ENCODE measurements at places on chromosomes 4 and X. TPM values are rescaled to one million over a fixed set of nuclear protein-coding genes. Genes with fewer than 3 reads are reported as not detected.

The SPANXN4 gene
- not detected for polyA plus RNA-seq

The GLRA3 gene
- polyA plus RNA-seq = 0.12 TPM

The ATP10D gene
- polyA plus RNA-seq = 45.3 TPM

The XAGE3 gene
- not detected for polyA plus RNA-seq

The ADH1B gene
- 1,187 TPM for polyA plus RNA-seq

DNA sequence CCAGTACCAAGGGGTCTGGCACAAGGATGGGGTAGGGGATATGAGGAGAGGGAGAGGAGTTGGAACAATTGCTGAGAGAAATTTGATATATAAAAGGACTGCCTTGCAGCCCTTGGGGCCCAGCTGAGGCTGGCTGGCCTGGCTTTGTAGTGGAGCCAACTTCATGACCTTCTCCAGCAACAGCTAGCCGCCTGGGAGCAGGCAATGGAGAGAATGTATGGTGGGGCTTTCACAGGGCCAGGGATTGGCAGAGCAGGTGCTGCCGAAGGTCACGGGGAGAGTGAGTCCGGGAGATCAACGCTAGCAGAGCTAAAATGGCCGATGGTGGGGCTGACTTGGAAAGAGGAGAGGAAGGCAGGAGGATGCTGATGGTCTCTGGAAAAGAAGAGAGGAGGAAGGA lies 120.4 kb upstream of the SMIM10 start:
- no peak for DNase-seq

- DNase-seq = no peak
Observed at GRCh38 chr4:16270454-16271328, 44.4 kb upstream of the TAPT1 start.

GRCh38 chr4:72442715-72443114 lies 126.3 kb downstream of the ADAMTS3 start:
- no peak for DNase-seq

GRCh38 chr4:41935652-41936021 lies 408 bp downstream of the TMEM33 start:
- no peak for DNase-seq

DNA sequence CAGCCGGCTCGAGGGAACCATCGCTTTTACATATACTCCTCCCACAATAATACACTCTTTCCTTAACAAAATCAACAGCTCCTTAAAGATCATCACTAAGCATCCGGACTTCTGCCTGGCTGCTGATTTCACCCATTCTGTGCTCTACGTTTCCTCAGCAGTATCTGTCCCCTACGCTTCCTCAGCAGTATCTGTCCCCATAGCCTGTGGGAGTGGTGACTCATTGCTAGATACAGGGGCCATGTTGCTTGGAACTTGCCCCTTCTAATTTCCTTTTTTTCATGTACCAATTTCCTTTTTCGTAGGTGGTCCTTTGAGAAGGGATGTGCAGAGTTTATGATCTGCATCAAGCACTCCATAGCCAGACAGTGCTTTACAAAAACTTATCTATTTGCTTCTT lies 18.6 kb downstream of the MAP3K15 start:
- DNase-seq = no peak

GRCh38 chrX:124863303-124863702 lies 456.4 kb upstream of the TEX13C start:
- no peak for DNase-seq

GRCh38 chr4:124541652-124542420 lies 170.7 kb downstream of the ANKRD50 start:
- DNase-seq = no peak

- DNase-seq = no peak
Observed at GRCh38 chr4:168143601-168144000, 51.3 kb downstream of the ANXA10 start.

GRCh38 chr4:134465417-134465816 lies 263.8 kb upstream of the PABPC4L start:
- no peak for DNase-seq

- DNase-seq = no peak
Observed at GRCh38 chrX:20594985-20595384, 328.3 kb upstream of the RPS6KA3 start.

DNA sequence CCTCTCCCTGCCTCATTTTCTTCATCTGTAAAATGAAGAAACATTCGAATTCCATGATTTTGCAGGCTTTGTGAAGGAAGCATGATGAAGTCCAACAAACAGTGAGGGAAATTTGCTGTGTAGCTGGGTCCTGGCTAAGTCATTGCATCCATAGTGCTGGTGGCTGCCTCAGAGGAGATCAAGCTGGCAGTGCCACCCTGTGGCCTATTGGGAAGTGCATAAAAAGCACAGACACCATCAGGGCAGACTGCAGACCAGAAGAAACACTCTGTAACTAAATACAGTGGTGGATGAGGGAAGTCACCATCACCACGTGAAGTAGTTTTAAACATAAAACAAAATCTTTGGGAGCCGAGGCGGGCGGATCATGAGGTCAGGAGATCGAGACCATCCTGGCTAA lies 40.7 kb upstream of the DDX3X start:
- no peak for DNase-seq

- peak; percentile 28 for DNase-seq
Observed at GRCh38 chr4:157045507-157046127, 30.3 kb upstream of the GLRB start.

GRCh38 chr4:55435141-55435841 lies 39.5 kb downstream of the TMEM165 start:
- DNase-seq = no peak

GRCh38 chrX:119411959-119412358 lies 12.8 kb downstream of the SLC25A43 start:
- no peak for DNase-seq

DNA sequence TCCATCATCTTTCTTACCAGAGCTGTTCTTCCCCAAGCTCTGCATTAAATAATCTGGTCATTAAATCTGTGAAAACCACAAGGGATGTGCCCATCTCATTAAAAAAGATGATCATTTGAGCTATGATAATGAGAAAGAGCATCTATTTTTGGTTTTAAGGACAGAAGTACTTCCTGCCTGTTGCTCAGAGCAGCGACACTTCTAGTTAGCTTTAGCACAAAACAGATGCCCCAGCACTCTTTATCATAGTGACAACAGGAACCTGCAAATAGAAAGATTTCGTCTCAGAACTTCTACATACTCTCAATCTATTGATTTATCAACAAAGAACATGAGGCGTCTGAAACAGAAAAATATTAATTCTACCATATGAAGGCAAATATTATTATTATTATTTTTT lies 140.1 kb downstream of the APBB2 start:
- no peak for DNase-seq

- DNase-seq = no peak
Observed at GRCh38 chr4:107792711-107793110, 32.0 kb upstream of the SGMS2 start.

DNA sequence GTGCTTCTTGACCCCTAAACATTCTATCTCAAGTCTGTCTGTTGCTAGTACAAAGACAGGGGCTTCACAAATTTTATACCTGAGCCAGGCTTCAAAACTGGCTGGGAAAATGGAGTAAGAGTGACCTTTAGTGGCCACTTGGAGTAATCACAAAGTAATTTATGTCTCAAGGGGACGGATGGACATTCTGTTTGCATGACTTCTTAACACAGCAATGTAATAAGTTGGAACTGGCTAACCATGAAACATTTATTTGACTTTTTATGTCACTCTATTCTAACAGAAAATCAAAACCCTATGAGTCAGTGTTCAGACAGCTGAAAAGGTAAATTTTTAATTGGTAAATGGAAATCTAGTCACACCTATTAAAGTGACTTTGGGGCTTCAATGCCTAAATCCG lies 600.6 kb downstream of the ANKRD50 start:
- DNase-seq = peak; percentile 61

- DNase-seq = no peak
Observed at GRCh38 chr4:53783208-53783859, 192.0 kb upstream of the LNX1 start.

DNA sequence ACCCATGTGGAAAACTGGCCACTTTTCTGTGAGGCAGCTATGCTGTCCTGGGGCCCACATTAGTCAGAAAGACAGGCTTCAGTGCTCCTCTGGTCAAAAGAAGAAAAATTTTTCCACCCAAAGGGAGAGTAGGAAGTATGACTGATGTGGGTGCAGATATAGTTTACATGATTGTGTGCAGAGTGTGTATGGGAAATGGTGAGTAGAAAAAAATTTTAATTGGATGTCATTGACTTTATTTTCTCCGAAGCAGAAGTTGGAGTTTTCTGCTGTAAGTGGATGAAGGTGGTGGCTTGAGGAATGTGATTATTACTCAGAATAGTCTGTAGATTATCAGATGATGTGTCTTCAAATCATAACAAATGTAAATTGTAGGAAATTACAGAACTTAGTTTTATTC lies 241.5 kb upstream of the IGFBP7 start:
- DNase-seq = no peak

DNA sequence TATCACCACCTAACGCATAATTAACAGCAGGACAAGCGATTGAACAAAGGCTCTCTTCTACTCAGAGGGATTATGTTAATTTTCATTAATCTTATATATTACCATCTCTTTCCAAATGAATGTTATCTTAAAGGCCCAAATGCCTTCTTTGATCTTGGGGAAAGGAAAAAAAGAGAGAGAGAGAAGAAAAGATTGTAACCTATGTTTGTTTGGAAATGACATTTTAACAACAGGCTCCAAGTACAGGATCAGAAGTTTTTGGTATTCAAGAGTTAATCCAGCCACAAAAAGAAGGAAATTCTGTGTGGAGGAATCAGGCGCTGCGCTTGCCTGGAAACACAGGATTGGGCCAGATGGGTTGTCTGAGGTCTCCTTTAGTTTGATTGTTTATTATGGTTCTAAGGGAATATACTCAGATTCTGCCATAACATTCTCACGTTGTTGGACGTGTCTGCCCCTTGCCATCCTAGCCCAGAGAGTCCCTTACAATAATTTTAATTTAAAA lies 100.7 kb upstream of the STX18 start:
- DNase-seq = no peak

- no peak for DNase-seq
Observed at GRCh38 chrX:32774966-32775365, 436.4 kb downstream of the DMD start.

- no peak for DNase-seq
Observed at GRCh38 chr4:156390599-156391324, 437.1 kb upstream of the CTSO start.

DNA sequence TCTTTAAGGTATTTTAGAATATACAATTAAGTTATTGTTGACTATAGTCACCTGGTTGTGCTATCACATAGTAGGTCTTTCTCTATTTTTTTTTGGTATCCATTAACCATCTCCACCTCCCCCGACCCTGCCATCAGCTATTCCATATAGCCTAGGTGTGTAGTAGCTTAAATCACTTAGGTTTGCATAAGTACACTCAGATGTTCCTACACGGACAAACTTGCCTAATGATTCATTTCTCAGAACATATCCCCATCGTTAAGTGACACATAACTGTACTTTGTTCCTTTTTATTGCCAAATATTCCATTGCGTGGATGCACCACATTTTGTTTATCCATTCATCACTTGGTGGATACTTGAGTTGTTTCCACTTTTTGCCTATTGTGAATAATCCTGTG lies 67.9 kb downstream of the SLAIN2 start:
- DNase-seq = no peak
